ENCODE measurements at places on chromosomes 7 and 10.
A peak's percentile ranks its signal among the peaks of the same experiment; 100 is the strongest.

DNA sequence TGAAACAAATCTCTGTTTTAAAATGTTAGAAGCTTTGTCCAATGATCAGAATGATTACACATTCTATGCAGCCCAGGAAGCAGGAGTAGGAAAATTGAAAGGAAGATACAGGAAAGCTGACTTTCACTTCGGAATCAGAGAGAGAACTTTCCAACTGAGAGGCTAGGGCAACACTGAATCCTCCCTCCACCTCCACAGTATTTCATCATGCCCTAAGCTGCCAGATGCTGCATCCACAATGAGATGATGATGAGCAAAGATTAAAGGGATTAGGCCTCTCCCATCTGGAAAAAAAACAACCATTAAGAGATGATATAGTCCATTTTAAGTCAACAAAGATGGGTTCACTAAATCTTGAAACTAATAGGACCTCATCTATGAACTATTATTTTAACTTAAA is 215.6 kb downstream of the GPR37 start:
- no peaks in the 10 kb centered on the region for H3K27me3 ChIP-seq
- H3K4me3 ChIP-seq, result no peak overlapping the region
- no peaks in the 10 kb centered on the region for H3K4me1 ChIP-seq
- no peak overlapping the region for H3K27ac ChIP-seq
- no peak for DNase-seq

DNA sequence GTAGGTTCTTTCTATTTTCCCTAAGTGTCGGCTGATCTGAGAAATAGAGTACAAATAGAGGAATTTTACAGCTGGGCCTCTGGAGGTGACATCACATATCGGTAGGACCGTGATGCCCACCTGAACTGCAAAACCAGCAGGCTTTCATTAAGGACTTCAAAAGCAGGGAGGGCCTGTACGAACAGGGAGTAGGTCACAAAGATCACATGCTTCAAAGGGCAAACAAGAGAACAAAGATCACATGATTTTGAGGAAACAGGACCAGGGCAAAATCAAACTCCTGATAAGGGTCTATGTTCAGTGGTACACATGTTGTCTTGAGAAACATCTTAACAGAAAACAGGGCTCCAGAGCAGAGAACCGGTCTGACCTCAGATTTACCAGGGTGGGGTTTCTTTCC is 88.9 kb downstream of the CNNM2 start:
- H3K4me3 ChIP-seq, result no peak overlapping the region
- no peaks in the 10 kb centered on the region for H3K4me1 ChIP-seq
- no peaks in the 10 kb centered on the region for H3K36me3 ChIP-seq
- no peak overlapping the region for H3K27ac ChIP-seq
- no peak for DNase-seq

- H3K4me3 ChIP-seq, result no peak overlapping the region
- H3K27ac ChIP-seq, result no peak overlapping the region
- H3K36me3 ChIP-seq, result no peaks in the 10 kb centered on the region
- H3K4me1 ChIP-seq, result no peaks in the 10 kb centered on the region
Measured at GRCh38 chr7:10483671-10484070, 490.0 kb upstream of the PHF14 start.

DNA sequence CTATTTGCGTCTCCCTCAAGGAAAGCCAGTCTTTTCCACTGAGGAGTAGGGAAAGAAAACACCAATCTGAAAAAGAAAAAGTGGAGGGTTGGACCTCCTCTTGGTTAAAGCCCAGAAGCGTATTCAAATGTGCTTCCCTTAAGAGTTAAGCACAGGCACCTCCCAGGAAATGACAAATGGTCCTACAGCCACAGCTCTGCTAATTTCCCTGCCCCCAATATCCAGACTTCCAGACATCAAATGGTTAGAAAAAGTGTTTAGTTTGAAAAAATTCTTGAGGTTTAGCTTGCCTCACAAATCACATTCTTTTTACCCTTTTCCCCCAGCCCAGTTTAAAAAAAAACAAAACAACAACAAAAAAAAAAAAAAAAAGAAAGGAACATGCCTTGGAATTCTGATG is 19.0 kb upstream of the COL1A2 start:
- H3K36me3 ChIP-seq, result no peaks in the 10 kb centered on the region
- peaks cover 8% of the 10 kb centered on the region for H3K4me1 ChIP-seq
- DNase-seq, result no peak
- H3K27me3 ChIP-seq, result no peaks in the 10 kb centered on the region

- no peaks in the 10 kb centered on the region for H3K36me3 ChIP-seq
- H3K4me1 ChIP-seq, result no peaks in the 10 kb centered on the region
- no peaks in the 10 kb centered on the region for H3K27me3 ChIP-seq
- H3K27ac ChIP-seq, result no peak overlapping the region
- DNase-seq, result no peak
Measured at GRCh38 chr7:10222976-10223375, 750.7 kb upstream of the PHF14 start.

GRCh38 chr7:158595068-158595467 is 7.4 kb upstream of the PTPRN2 start:
- no peaks in the 10 kb centered on the region for H3K27me3 ChIP-seq
- H3K4me3 ChIP-seq, result peak overlapping the region; percentile 2
- no peak overlapping the region for H3K27ac ChIP-seq
- H3K36me3 ChIP-seq, result no peaks in the 10 kb centered on the region
- H3K4me1 ChIP-seq, result no peaks in the 10 kb centered on the region

DNA sequence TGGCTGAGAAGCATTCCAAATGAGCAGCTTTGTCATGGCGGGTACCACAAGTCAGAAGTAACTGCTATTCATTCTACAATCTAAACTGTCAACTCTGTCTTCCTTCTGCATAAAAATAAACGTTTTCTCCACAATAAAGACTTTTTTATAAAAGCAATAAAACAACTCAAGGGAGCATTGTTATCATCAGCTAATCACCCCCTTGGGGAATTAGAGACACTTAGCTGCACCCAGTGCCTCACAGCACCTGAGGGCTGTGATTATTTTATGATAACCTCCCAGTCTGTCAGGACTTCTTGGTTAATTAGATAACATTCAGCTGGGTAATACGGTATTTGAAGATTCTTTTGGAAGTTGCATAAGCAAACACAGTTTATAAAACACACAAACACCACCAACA is 155.6 kb downstream of the PPP1R3A start:
- no peaks in the 10 kb centered on the region for H3K36me3 ChIP-seq
- H3K4me1 ChIP-seq, result no peaks in the 10 kb centered on the region
- H3K4me3 ChIP-seq, result no peak overlapping the region
- DNase-seq, result no peak
- H3K27ac ChIP-seq, result no peak overlapping the region

DNA sequence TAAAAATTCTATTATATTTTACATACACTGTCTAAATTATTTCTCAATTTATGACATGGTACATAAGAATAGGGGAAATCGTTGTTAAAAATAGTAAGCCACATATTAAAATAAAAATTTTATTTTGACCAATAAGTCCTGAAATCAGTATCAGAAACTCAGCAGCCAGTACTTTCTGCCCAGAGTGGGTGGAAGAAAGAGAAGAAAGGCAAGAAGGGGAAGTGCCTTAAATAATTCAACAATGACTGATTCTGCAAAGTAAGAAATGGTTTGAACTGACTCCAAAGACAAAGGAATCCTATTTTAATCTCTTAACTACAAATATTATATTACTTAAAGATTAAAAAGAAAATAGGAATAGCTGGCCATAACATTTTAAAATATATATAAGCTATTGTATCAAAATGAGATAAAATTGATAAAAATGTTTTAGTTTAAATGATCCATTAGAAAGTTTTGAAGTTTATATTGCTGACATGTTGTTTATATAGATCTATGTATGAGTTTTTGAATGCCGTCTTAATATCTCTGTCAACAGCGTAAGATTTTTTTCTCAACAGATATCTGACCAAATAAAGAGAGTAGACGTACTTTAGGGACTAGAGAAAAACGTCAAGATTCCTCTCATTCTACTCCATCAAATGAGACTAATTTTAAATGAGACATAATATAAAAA is 30.2 kb upstream of the NRCAM start:
- no peak overlapping the region for H3K4me3 ChIP-seq
- H3K27me3 ChIP-seq, result no peaks in the 10 kb centered on the region
- H3K36me3 ChIP-seq, result no peaks in the 10 kb centered on the region
- DNase-seq, result no peak
- H3K4me1 ChIP-seq, result no peaks in the 10 kb centered on the region

DNA sequence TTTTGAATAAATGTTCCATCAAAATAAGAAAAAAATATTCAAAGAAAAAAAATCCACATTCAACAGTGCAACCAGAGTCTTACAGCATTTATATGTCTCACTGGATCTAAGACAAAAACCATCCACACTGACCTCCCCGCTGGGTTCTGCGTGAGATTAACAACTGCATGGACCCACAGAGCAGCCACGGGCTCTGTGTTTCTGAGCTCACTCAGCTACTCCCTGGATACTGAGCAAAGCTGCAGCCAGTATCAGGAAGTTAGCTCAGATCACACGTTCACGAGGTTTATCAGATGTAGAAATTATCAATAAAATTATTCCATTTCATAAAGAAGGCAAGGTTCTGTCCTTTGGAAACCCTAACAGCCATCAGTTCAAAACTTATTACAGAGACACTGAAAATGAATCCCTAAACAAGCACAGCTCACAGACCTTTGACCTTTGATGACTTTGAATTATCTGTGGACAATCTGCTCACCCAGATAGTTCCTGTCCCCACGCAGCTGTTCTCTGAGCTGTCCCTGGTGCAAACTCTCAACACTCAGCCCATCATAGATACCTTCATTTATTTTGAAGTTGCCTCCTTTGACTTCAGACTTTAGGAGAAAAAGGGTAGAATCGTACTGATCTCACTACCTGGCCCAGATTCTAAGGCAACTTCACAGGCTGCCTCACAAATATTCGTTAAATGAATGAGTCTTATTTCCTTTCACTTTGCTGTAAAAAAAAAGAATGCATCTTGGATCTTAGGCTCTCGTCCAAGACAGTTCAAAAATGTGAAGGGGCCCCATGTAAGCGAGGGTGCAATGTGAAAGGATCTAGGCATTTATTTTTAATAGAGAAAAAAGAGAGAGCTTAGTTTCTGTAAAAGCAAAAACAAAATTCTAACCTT is 67.7 kb upstream of the SVIL start:
- H3K36me3 ChIP-seq, result no peaks in the 10 kb centered on the region
- H3K4me1 ChIP-seq, result peaks cover 14% of the 10 kb centered on the region
- peak overlapping the region; percentile 3 for H3K27ac ChIP-seq
- H3K27me3 ChIP-seq, result no peaks in the 10 kb centered on the region
- no peak for DNase-seq

- no peak for DNase-seq
- H3K27ac ChIP-seq, result no peak overlapping the region
- no peak overlapping the region for H3K4me3 ChIP-seq
- no peaks in the 10 kb centered on the region for H3K36me3 ChIP-seq
Measured at GRCh38 chr10:36393801-36394200, 731.6 kb upstream of the ANKRD30A start.

DNA sequence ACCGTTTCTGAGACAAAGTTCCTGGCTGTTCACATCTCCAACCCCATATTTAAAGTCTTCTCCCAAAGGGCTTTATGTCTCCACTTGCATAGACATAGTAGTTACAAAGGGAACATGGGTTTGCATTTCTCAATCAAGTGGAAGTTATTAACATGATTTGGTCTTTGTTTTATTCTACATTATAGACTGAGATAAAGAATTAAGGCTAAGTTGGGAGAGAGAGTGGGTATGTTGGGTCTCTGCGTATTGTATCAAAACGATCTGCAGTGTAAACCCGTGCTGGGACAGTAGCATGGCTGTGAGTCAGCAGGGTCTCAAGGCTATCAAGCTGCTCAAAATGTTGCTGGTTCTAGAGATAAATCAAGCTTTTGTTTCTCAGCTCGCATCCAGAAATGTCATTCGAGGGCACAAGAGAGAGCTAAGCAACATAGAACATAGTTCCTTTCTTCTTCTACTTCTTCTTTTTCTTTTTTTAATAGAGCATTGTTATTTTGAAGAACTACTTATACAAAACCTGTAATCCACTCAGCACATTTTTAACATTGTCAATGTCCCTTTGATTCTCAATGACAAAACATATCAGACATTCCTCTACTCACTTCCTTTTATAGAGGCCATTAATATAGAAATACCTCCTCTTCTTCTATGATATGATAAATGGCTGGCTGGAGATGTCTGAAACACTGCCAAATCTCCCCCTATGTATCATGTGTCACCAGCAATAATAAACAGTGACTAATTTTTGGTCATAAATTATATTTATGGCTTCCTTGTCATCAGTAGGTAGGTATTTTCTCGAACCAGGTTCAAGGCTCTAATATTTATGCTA is 34.5 kb upstream of the RHOBTB1 start:
- no peak overlapping the region for H3K4me3 ChIP-seq
- no peaks in the 10 kb centered on the region for H3K27me3 ChIP-seq
- no peaks in the 10 kb centered on the region for H3K36me3 ChIP-seq
- no peak overlapping the region for H3K27ac ChIP-seq
- H3K4me1 ChIP-seq, result no peaks in the 10 kb centered on the region

DNA sequence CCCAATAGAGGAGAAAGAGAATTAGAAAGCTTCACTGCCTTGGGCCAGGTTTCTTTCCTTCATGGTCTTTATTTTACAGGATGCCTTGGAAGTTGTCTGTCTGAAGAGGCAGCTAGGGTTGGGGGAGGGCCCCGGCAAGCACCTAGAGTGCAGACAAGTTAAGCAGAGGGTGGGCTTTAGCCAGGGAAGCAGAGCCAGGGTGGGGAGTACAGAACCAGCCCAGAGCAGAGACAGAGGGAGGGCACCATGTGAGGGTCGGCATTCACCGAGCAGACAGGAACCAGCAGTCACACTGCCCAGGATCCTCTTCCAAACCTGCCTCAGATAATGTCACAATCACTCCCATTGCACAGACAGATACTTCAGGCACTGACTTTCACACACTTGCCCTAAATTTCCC is 75.9 kb downstream of the ADARB2 start:
- H3K4me3 ChIP-seq, result no peak overlapping the region
- H3K27me3 ChIP-seq, result no peaks in the 10 kb centered on the region
- H3K27ac ChIP-seq, result no peak overlapping the region
- no peaks in the 10 kb centered on the region for H3K4me1 ChIP-seq
- DNase-seq, result no peak

DNA sequence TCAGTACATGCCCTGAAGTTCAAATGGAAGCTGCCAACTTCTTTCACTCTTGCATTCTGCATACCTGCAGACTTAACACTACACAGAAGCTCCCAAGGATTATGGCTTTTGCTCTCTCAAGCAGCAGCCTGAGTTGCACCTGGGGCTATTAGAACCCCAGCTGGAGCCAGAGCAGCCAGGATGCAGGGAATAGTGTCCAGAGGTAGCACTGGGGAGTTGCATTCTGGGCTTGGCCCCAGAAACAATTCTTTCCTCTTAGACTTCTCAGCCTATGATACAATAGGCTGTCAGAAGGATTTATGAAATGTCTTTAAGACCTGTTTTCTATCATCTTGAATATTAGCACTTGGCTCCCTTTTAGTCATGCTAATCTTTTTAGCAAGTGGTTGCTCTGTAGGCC is 886.7 kb upstream of the GHITM start:
- no peaks in the 10 kb centered on the region for H3K27me3 ChIP-seq
- H3K4me1 ChIP-seq, result no peaks in the 10 kb centered on the region
- no peak for DNase-seq
- H3K36me3 ChIP-seq, result no peaks in the 10 kb centered on the region
- H3K27ac ChIP-seq, result no peak overlapping the region
- no peak overlapping the region for H3K4me3 ChIP-seq

- no peak for DNase-seq
- no peaks in the 10 kb centered on the region for H3K36me3 ChIP-seq
- no peaks in the 10 kb centered on the region for H3K4me1 ChIP-seq
- H3K4me3 ChIP-seq, result no peak overlapping the region
- H3K27ac ChIP-seq, result no peak overlapping the region
Measured at GRCh38 chr7:112946350-112946749, 140.3 kb downstream of the GPR85 start.
